ENCODE measurements at places on chromosomes 16 and 17. TPM values are rescaled to one million over a fixed set of nuclear protein-coding genes. Genes with fewer than 3 reads are reported as not detected.

Gene INCA1
- polyA plus RNA-seq = 0.36 TPM

Gene TMEM106A
- polyA plus RNA-seq = 10.4 TPM

Gene MC1R
- 0.93 TPM for polyA plus RNA-seq

Gene KRTAP2-2
- polyA plus RNA-seq = not detected

Gene MILR1
- polyA plus RNA-seq = 1.9 TPM

Gene CD300E
- 0.11 TPM for polyA plus RNA-seq
